ENCODE measurements at places on chromosomes 16 and 17. TPM values are rescaled to one million over a fixed set of nuclear protein-coding genes. Genes with fewer than 3 reads are reported as not detected.
A peak's percentile ranks its signal among the peaks of the same experiment; 100 is the strongest.

Gene LIG3
- total RNA-seq = 52.2 TPM

Gene CDH3
- total RNA-seq = not detected

Gene PLCG2
- 1.3 TPM for total RNA-seq

Gene CES1
- total RNA-seq = 4.8 TPM

Gene LITAFD
- 0.10 TPM for total RNA-seq

Gene BOLA2
- total RNA-seq = 50.0 TPM

Gene KCNH4
- total RNA-seq = not detected

Gene HSPB9
- total RNA-seq = 0.07 TPM

DNA sequence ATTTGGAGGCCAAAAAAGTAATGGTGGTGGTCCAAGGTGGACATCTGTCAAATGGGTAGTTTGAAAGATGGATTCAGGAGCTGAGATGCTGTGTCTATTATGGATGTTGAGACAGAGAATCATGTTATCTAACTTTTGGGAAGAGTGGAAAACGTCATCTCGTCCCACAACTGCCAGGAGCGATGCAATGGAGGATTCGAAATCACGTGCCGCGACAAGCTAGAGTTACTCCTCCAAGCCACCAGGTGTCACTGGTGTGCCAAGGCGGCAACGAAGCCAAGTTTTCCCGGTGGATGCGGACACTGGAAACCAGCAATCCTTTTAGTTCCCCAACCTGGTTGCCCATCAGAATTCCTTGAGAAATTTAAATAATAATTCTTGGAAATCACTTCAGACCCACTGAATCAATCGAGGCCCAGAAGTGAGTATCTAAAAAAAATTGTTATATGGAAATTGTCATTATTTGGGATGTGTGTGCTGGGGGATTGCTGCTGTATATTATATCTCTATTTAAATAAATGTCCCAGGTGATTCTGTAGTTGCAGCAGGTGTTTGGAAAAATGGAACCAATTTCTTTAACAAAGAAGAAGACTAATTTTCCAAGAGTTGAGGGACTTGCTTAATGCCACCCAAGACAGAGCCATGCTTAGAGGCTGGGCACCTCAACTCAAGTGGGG is 206.1 kb downstream of the HAPSTR1 start:
- DNase-seq = no peak

DNA sequence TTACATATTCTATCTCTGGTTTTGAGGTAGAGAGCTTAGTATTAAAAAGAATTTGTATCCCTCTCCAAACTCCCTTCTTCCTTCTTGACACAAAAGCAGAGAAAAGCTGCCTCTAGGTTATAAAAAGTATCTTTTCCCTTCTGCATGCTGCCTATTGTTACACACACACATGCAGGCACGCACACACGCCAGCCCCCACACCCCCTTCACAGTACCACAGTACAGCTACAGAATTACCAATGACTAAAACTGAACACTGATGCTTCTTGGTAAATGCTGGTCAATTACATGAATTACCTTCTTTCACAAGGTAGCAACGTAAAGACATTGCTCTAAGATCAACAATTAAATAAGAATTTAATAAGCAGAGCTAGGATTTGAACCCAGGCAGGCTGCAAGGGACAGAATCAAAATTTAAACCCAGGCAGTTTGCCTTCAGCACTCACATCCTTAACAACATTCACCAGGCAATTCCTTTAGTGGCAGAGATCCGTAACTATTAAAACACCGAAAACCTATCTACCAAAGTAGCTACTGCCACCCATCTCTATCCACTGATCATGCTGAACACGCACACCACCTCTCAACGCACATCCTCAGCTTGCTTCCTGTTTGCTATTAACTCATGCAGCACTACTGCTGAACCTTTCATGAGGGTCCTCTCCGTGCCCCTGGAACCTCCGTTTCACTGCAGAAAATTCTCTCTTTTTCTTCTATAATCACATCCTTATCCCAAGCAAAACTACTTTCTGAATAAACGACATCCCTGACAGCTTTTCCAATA is 37.8 kb downstream of the YWHAE start:
- DNase-seq = no peak

DNA sequence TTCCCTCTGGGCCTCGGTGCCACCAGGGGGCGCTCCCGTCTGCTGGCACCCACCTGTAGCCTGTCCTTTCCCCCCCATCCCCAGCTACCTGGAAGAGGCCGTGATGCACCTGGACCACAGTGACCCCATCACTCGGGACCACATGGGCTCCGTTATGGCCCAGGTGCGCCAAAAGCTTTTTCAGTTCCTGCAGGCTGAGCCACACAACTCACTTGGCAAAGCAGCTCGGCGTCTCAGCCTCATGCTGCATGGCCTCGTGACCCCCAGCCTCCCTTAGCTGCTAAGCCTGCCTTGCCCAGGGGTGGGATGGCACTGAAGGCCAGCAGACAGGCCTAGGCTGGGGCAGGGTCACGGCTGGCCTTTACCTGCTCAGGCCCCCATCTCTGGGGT is 818 bp upstream of the NRN1L start:
- DNase-seq = peak; percentile 49

GRCh38 chr17:46026166-46027047 is 27.4 kb downstream of the STH start:
- DNase-seq = no peak

DNA sequence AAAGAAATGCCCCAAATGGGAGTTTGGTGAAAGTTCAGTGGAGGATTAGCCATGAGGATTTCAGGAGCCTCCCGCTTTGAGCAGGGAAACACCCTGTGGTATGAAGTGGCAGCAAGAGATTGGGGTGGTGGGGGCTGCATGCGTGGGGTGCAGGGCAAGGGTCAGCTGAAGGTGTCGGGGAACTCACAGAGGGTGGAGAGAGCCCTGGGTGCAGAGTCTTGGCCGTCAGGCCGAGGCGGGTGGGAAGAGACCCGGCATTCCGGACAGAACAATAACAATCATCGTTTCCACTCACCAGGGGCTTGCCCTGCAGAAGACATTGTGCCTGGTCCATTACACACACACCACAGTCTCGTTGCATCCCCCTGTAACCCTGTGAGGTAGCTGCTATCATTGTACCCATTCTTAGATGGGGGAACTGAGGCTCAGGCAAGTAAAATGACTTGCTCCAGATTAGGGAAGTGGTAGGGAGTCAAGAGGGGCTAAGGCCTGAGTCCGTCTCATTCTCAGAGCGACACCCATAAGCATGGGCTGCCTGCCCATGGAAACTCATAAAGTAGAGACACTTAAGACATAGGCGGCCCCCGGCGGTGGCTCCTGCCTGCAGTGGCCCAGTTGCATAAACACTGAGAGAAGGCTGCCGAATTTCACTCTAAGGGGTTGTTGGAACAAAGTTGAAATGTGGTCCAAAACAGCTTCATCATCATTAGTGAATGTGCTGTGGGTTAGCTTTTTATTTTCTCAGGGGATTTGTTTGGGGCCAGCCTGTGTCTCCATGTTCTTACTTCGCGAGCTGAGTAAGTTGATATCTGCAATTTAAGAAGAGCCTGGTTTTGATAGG is 93.3 kb downstream of the CMIP start:
- no peak for DNase-seq

- no peak for DNase-seq
Measured at GRCh38 chr16:81094771-81095251, 1.4 kb downstream of the GCSH start.

GRCh38 chr16:58211846-58212245 is 13.9 kb upstream of the CSNK2A2 start:
- DNase-seq = no peak

DNA sequence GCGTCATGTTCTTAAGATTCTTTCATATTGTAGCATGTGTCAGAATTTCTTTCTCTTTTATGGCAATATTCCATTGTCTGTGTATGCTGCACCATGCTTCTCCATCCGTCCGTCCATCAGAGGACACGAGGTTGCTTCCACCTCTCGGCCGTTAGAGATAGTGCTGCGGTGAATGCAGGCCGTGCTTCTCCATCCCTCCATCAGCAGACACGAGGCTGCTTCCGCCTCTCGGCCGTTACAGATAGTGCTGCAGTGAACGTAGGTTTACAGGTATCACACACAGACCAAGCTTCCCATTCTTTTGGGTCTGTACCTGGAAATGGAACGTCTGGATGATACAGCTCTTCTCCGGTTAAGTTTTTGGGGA is 113.5 kb downstream of the CMIP start:
- no peak for DNase-seq

GRCh38 chr16:84109598-84110335 is 7.0 kb downstream of the MBTPS1 start:
- DNase-seq = no peak

- DNase-seq = no peak
Measured at GRCh38 chr17:17883801-17884200, 47.0 kb upstream of the SREBF1 start.

GRCh38 chr17:32875923-32876416 is 954 bp downstream of the MYO1D start:
- DNase-seq = no peak

DNA sequence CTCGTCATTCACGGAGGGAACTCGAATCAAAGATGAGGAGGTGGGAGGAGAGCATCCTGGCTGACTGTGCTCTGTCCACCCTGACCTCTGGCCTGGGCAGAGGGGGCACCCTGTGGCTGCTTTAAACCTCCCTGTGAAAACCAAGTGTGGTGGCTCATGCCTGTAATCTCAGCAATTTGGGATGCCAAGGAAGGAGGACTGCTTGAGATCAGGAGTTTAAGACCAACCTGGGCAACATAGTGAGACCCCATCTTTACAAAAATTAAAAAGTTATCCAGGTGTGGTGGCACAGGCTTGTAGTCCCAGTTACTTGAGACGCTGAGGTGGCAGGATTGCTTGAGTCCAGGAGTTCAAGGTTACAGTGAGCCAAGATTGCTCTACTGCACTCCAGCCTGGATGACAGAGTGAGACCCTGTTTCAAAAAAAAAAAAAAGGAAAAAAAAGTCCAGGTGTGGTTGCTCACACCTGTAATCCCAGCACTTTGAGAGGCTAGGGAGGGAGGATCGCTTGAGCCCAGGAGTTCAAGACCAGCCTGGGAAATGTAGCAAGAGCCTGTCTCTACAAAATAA is 5.8 kb upstream of the CDK3 start:
- no peak for DNase-seq

DNA sequence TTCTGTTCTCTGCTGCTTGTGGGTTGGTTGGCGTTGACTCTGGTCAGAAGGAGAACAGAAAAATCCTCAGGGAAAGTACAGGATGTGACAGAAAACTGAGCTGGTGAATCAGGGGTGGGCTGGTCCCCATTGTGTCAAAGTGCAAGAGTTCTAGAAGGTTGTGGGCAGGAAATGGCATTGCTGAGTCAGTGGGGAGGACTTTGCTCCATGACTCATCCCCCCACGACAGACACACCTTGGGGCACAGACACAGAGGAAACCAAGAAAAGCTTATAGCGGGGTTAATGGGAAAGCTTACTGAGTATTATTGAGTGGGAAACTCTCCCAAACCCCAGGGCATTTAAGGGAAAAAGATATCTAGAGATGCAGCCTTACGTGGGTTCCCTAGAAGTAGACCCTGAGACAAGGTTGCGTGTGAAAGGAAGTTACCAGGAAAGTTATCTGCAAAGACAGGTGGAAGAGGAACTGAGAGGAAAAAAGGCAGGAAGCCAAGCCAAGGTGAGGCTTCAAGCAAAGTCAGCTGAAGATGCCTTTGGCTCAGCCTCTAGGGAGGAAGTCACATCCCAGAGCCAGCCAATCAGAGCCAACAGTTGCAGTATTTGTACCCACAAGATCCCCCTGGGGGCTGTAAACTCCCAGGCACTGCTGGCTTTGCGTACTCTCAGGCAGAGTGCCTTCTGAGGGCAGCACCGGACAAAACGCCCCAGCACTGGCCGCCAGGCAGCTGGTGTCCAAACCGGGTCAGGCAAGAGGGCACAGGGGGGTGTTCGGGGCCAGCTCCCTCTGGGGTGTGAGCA is 86.4 kb downstream of the FOXL1 start:
- DNase-seq = peak; percentile 88

DNA sequence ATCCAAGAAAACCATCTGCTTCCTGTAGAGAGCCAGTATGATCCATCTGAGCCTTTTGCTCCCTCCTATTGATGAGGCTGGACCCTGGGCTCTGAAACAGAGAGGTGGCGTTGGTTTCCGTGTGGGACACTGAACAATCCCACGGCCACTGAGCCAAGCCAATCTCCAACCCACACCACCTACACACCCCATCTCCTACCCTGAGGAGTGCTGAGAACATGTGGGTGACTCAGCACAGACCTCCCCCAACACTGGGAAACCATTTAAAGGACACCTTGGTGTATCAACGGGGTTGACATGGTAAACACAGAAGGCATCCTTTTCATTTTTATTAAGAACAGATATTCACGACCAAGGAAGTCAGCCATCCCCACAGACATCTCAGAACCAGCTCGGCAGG is 332.1 kb downstream of the SLC39A11 start:
- DNase-seq = no peak

GRCh38 chr17:8488901-8489300 is 53.2 kb downstream of the NDEL1 start:
- DNase-seq = no peak

GRCh38 chr17:64070213-64070612 is 49.8 kb upstream of the ICAM2 start:
- DNase-seq = no peak

GRCh38 chr16:85819771-85820170 is 20.3 kb downstream of the COX4I1 start:
- DNase-seq = no peak

- DNase-seq = no peak
Measured at GRCh38 chr16:9092282-9092977, 986 bp downstream of the HAPSTR1 start.

GRCh38 chr16:58021661-58022551 is 3.6 kb upstream of the MMP15 start:
- DNase-seq = no peak

- DNase-seq = peak; percentile 71
Measured at GRCh38 chr17:78979780-78980623, at the start of gene LGALS3BP. LGALS3BP (minus strand) TSS chr17:78979923; CDS start chr17:78977191, 2,732 bp downstream.

GRCh38 chr16:69513180-69513966 is 52.4 kb upstream of the NFAT5 start:
- no peak for DNase-seq

DNA sequence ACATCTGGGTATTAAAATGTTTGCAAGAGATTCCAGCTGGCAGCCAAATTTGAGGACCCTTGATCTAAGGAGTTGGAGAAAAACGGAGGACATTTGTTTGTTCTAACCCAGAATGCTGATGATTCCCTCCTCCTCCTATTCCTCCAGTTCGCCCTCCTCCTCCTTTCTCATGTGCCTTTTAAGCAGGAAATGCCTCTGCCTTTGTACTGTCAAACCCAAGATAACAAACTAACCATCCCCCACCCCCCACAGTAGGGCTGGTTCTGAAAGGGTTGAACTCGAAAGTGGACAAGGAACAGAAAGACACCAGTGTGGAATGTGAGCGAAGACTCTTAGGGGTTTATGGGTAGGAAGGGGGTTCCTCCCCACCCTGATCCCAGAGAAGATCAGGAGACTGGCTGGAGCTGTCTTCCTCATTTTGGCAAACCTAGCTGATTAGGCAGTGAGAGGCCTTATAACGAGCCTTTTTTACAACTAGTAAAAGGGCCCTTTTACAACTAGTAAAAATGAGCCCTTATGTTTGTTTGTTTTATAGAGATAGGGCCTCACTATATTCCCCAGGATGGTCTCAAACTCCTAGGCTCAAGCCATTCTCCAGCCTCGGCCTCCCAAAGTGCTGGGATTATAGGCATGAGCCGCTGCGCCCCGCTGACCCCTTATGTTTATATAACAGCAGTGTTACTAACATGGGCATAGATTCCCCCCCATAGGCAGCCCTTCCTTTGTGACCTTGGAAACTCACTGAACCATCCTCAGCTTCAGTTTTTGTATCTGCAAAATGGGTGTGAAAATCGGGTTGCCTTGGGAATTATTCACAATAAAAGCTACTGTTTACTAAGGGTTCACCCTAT is 975 bp downstream of the CHD9 start:
- no peak for DNase-seq
